ENCODE measurements at places on chromosomes 4 and X.
A peak's percentile ranks its signal among the peaks of the same experiment; 100 is the strongest.

DNA sequence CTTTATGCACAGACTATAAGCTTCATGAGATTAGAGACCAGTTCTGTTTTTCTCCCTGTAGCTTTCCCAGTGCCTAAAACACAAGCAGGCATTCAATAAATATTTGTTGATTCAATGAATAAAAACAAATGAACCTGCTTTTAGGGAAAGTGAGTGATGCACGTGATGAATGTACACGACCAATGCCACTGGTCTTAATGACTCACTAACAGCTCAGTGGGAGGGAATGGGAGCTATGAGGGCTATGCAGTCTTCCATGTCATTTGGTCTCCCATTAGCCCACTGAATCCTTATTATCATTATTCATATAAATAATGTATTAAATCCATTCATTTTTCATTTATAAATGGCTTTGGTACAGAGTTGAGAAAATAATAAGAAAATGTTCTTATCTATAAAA lies 247.4 kb downstream of the FBXO8 start:
- DNase-seq = no peak

GRCh38 chr4:117467404-117467803 lies 382.0 kb upstream of the TRAM1L1 start:
- no peak for DNase-seq

DNA sequence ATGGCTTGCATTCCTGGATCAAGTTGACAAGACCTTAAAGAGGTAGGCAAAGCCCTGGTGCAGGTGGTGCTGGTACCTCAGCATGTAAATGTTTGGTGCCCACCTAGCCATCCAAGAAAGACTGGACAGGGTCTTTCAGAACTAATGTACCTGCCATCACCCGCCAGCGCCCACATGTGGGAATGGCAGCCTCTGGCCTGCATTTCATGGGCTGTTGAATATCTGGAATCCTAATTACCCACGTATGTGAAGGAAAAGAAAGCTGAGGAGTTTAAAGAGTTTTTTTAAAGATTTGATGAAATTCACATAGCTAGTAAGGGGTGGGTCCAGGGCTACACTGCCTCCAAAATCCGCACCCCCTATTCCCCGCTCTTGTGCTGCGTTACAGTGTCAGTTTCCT lies 8.6 kb upstream of the CCDC149 start:
- no peak for DNase-seq

- DNase-seq = no peak
Observed at GRCh38 chr4:186445040-186445439, 110.3 kb downstream of the MTNR1A start.

DNA sequence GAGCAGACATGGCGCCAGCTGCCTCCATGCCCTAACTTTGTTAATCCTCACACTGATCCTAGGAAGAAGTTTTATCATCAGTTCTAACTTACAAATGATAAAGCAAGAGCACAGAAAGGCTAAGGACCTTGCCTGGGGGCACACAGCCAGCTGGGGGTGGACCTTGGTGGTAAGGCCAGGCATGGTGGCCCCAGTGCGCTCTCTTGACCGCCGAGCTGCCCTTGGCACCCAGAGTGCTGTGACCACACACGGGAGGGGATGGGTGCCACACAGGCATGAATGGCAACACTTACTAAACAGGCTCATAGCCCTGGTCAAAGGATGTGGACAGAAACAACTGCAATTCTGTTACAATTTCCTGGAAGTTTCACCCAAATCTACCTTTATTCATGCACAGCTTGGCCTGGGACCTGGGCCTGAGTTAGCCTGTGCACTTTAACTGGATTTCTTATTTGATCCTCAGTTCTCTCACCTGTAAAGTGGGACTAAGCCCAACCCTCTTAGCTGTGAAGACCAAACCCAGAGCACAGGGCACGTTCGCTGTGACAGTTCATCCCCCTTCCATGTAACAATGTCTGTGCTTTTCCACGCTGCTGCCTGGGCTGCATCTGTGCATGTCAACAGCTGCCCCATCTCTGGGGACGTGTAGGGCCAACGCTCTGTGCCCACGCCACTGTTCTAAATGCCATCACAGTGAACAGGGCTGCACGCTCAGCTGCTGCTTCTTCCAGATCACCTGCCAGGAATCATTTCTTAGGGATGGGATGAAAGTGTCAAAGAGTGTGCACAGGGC lies 44.8 kb downstream of the ACOX3 start:
- DNase-seq = no peak

- DNase-seq = no peak
Observed at GRCh38 chr4:185787926-185788679, 23.9 kb downstream of the SORBS2 start.

GRCh38 chr4:39823191-39823590 lies 125.3 kb downstream of the UBE2K start:
- DNase-seq = no peak

DNA sequence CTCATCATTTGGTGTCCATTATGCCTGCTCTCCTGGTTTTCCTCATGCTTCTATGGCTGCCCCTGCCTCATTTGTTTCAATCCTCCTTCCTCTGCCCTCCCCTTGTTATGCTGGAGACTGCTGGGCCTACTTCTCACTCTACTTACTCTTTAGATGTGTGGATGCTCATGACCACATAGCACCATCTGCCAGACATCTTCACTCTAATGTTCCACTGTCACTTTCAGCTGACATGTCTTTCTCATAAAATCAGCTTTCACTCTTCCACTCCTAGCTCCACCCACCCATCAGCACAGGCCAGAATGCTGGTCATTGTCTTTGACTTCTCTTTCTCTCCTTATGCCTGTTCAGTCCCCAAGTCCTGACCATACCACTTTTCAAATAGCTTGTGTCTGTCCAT lies 86.8 kb downstream of the REPS2 start:
- no peak for DNase-seq

- no peak for DNase-seq
Observed at GRCh38 chr4:77172336-77172735, 15.3 kb downstream of the CCNG2 start.

- no peak for DNase-seq
Observed at GRCh38 chrX:7086384-7086783, 61.1 kb upstream of the STS start.

DNA sequence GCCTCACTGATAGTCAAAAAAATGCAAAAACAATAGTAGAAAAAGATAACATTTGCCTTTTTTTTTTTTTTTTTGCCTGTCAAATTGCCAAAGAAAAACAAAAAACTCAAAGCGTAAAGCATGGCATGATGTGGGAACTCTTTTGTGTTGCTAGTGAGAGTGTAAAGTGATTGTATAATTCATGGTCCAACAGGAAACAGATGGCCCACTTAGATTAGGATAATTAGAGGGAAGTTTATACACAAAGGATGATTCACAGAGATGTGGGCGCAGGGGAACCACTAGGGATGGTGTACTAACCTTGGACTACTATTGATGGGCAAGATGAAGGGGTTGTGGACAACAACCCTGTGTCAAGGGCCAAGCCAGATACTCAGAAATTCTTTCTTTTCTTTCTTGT lies 16.4 kb downstream of the MCUB start:
- peak; percentile 54 for DNase-seq

DNA sequence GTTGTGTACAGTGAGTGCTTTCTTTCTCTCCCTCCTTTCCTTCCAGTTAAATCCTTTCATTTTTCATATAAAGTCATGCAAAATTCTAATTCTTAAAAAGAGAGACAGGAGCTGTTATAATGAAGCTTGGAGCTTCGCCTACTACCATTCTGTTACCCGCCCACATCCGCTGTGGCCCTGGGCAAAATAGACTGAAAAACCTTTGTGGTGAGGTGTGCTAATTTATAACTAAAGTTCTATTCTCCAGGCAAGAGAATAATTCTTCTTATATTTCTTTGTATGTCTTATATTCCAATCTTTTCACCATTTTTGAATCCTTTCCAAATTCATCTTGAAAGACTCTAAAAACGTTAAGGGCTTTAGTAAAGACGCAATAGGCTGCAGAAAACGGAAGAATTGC lies 7.0 kb downstream of the QRFPR start:
- no peak for DNase-seq

DNA sequence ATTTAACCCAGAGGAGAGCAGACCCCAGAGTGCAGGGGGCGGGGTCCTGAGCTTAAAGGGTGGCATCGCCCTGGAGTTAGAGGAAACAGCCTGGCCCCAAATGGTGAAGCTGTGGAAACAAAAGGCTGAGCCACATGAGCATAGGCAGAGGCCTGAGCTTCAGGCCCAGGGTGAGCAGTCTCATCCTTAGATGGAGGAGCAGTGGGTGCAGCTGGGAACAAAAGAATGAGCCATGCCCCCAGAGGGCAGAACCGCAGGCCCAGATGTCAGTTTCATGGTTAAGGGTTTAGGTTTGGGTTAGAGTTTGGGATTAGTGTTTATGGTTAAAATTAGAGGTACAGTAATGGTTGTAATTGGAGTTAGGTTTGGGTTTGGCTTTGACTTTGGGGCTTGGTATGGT lies 44.4 kb upstream of the IL9R start:
- DNase-seq = no peak

DNA sequence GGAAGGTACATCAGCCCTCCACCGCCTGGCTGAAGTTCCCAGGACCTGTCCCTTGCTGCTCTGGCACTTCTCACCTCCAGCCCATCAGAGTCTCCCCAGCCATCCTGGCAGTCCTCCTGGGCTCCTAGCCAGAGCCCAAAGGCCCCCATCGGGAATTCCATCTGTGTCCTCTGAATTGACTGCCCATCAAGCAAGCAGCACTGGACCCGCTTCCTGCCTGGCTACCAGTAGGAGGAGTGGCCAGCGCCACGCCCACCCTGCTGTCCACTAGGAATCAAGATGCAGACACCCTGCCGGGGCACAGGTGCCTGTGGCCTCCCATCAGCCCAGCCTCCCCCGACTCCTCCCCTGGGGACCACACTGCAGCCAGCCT lies 47.2 kb downstream of the C4orf50 start:
- no peak for DNase-seq

DNA sequence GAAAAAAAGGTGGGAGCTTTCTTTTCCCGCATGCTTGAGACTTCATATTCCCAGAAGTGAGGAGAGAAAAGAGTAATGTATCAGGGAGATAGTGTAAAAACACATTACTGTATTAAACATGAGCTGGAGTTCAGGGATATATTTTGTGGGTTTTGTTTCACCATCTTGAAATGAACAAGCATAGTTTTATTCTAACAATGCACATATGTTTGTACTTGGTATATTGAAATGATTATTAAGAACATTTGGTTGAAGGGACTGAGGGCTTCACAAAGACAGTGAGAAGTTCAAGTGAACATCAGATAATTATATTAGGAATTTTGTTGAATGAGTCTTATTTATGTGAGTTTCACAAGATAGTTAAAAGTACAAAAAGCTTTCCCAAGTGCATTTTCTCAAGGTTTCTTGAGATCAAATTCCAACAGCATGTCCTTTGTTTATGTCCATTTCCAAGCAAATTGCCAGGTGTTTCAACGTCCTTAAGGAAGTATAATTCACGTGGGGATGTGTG lies 368.8 kb downstream of the ANKRD50 start:
- no peak for DNase-seq

- no peak for DNase-seq
Observed at GRCh38 chrX:153906126-153906917, 1.8 kb downstream of the AVPR2 start.

GRCh38 chr4:38675146-38676121 lies 11.4 kb downstream of the KLF3 start:
- no peak for DNase-seq

- no peak for DNase-seq
Observed at GRCh38 chr4:104128031-104128849, 366.5 kb downstream of the CXXC4 start.

GRCh38 chrX:57772637-57773036 lies 92.6 kb upstream of the NLRP2B start:
- DNase-seq = no peak

All from NCI-H524 treated with DMSO at 0.1 percent for 48 hours (cell line).